ENCODE measurements at places on chromosomes 2 and 18. TPM values are rescaled to one million over a fixed set of nuclear protein-coding genes. Genes with fewer than 3 reads are reported as not detected.

The TIA1 gene
- 41.6 TPM for polyA plus RNA-seq

The KCNK3 gene
- polyA plus RNA-seq: 0.23 TPM

The ZSWIM2 gene
- not detected for polyA plus RNA-seq

The CYP20A1 gene
- 6.2 TPM for polyA plus RNA-seq

The UNC80 gene
- not detected for polyA plus RNA-seq

The TBR1 gene
- not detected for polyA plus RNA-seq

The TMEM37 gene
- 45.0 TPM for polyA plus RNA-seq

The SLC16A14 gene
- polyA plus RNA-seq: 0.60 TPM

The ITPRIPL1 gene
- polyA plus RNA-seq: 0.23 TPM

The CFAP65 gene
- polyA plus RNA-seq: 0.10 TPM

The STARD6 gene
- not detected for polyA plus RNA-seq

The POTEE gene
- not detected for polyA plus RNA-seq

The LRRTM1 gene
- polyA plus RNA-seq: not detected

The SRD5A2 gene
- not detected for polyA plus RNA-seq

The DPP4 gene
- 1.4 TPM for polyA plus RNA-seq

The GALNT3 gene
- polyA plus RNA-seq: 16.6 TPM

The SETBP1 gene
- polyA plus RNA-seq: 1.2 TPM

The ICA1L gene
- polyA plus RNA-seq: 1.3 TPM

The SLC5A7 gene
- not detected for polyA plus RNA-seq

The LYPD6B gene
- 2.1 TPM for polyA plus RNA-seq

The CYP27C1 gene
- 0.55 TPM for polyA plus RNA-seq

The CYS1 gene
- polyA plus RNA-seq: 0.46 TPM

The SP140 gene
- 1.8 TPM for polyA plus RNA-seq

The KCNG3 gene
- polyA plus RNA-seq: not detected

The DUSP2 gene
- polyA plus RNA-seq: 17.4 TPM

The SLC14A1 gene
- polyA plus RNA-seq: 0.69 TPM

The COBLL1 gene
- polyA plus RNA-seq: 9.0 TPM

The CCDC142 gene
- 1.8 TPM for polyA plus RNA-seq

The CRACDL gene
- polyA plus RNA-seq: 7.8 TPM

The PLB1 gene
- polyA plus RNA-seq: 1.4 TPM

The RAPGEF4 gene
- 0.23 TPM for polyA plus RNA-seq

The FLACC1 gene
- polyA plus RNA-seq: 0.69 TPM

The RAX gene
- not detected for polyA plus RNA-seq

The LRATD1 gene
- 31.9 TPM for polyA plus RNA-seq

The PTPRN gene
- not detected for polyA plus RNA-seq

The BCL2 gene
- 9.7 TPM for polyA plus RNA-seq

The KIF5C gene
- 1.2 TPM for polyA plus RNA-seq

The MROH2A gene
- polyA plus RNA-seq: not detected

The SULT1C4 gene
- 0.60 TPM for polyA plus RNA-seq

The DOK1 gene
- 24.9 TPM for polyA plus RNA-seq

The HES6 gene
- 59.2 TPM for polyA plus RNA-seq

The RBM44 gene
- polyA plus RNA-seq: not detected

The GCG gene
- polyA plus RNA-seq: 9.0 TPM

The LCT gene
- polyA plus RNA-seq: 0.03 TPM

The ASTL gene
- not detected for polyA plus RNA-seq

The PIEZO2 gene
- polyA plus RNA-seq: 1.8 TPM

The CRIM1 gene
- 14.8 TPM for polyA plus RNA-seq

The C2orf78 gene
- polyA plus RNA-seq: not detected

The AGXT gene
- polyA plus RNA-seq: 1.6 TPM

The LANCL1 gene
- polyA plus RNA-seq: 9.6 TPM

The NAT8 gene
- 0.25 TPM for polyA plus RNA-seq

The TCF23 gene
- not detected for polyA plus RNA-seq
